ENCODE measurements at places on chromosomes 1 and 21.

- DNase-seq: no peak
These were observed 59.7 kb downstream of the ROR1 start for GRCh38 chr1:63833363-63834119.

- DNase-seq: no peak
These were observed 31.6 kb upstream of the CEP350 start for GRCh38 chr1:179923029-179923428.

DNA sequence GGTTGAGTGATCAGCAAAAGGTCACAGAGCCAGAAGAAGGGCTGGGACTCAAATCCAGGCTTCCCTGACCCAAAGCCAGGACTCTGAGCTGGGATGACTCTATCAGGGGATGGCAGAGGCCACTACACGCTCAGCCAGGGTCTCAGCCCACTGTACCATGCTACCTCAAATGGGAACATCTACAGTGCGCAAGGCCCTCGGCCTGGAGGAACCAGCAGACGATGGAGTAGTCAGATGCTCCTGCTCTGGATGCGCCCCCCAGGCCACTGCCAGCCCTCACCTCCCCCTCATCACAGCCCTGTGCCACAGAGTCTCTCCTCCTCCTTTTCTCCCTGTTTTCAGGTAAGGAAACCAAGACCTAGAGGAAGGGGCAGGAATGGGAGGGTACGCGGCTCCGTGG lies 39.0 kb downstream of the GLIS1 start:
- DNase-seq: no peak

DNA sequence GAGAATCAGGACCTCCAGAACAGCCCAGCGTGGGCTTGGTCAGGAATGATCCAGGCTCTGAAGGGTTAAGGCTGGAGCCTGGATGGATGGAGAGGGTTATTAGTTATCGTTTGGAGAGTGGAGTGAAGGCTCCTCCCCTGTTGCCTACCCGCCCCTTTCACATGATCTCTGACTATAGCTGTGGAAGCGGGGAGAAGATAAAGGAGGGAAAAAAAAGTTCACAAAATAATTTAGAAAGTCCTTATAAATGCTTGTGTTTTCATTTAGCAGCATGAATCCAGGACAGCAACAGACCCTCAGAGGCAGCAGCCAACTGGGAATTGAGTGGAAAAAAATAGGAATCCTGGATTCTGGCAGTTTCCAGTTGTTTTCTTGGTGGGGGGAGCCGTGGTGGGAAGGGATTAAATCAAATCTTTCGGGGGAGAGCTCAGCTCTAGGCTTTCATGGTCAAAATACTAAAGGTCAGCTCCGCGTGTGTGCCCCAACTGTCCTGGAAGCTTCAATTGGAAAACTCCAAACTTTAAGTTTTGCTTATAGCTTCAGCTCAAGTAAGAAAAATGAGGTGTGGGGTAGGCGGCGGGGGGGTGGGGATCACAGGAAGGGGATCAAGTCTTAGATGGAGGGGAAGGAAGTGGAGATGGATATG lies 595 bp upstream of the DDR2 start:
- no peak for DNase-seq

DNA sequence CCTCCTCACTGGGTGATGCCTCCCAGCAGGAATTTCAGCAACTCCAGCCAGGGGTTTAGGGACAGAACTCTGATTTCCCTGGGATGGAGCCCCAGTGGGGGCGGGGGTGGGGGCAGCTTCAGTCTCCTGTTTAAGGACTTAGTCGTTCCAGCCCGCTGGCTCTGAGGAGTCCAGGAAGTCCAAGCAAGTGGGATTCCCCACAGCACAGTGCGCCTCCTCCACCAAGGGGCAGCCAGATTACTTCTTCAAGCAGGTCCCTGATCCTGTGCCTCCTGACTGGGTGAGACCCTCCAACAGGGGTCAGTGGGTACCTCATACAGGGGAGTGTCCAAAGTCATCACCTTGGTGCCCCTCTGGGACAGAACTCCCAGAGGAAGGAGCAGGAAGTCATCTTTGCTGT lies 1438.4 kb upstream of the B3GALT2 start:
- no peak for DNase-seq

GRCh38 chr1:224170748-224171478 lies 12.1 kb upstream of the DEGS1 start:
- DNase-seq: no peak

DNA sequence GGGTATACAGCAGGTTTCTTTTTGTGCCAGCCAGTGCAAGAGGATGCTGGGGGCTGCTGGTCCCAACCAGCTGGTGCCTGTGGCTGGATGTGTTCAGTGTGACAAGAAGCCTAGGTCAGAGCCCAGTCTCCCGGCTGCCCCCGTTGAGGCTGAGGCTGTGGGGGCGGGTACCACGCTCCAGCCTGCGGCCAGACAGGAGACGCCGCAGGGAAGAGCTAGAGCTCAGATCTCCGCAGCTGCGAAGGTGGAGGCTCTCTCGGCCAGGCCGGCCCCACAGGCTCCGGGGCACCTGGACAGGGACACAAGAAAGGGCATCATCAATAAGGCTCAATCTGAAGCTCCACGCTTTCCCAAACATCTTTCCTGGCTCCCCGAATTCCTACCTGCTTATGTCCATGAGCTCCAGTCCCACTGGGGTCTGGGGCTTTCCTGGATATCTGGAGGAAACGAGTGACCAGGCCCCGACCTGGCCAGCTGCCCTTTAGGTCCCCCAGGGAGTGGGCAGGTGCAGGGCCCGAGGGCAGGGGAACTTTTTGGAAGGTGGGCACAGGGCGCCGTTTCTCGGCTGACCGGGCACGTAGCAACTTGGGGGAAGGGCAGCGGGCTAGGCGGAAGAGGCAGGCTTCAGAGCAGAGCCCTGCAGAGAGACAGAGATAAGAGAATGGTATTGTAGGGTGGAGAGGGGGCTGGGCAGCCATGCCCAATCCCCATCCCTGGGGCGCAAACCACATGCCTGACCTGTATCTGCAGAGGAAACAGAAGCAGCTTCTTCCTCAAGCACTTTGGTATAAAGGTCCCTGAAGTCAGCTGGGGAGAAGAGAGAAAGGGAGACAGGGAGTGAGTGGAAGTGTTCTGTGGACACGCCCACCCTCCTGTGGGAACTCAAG lies 7.4 kb downstream of the ENTREP3 start:
- no peak for DNase-seq

- no peak for DNase-seq
These were observed 39.7 kb downstream of the SLC66A1 start for GRCh38 chr1:19351873-19352272.

DNA sequence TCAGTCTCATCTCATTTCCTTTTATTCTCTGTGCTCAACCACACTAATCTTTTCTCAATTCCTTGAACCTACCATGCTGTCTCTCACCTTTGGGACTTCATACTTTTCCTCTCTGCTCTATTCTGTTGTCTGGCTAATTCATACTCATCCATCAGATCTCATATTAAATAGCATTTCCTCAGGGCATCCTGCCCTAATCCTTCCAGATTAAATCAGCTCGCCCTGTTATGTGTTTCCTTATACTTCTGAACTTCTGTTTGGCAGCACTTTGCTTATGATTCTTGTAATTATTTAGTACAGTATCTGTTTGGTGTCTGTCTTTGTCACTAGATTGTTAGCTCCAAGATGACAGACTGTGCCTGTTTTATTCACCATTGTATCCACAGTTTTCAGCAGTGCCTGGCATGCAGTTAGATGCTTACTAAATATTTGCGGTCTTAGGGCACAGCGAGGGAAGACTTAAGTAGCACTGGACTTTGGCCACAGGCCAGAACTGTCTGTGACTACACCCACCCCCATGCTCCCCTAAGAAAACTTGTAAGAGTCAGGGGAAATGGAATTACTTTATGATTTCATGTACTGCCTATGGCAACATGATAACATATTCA lies 9.9 kb upstream of the CAP1 start:
- DNase-seq: no peak

Measured in iPS DF 6.9 (cell line).